ENCODE measurements at places on chromosomes 3 and 15. TPM values are rescaled to one million over a fixed set of nuclear protein-coding genes. Genes with fewer than 3 reads are reported as not detected.

DNA sequence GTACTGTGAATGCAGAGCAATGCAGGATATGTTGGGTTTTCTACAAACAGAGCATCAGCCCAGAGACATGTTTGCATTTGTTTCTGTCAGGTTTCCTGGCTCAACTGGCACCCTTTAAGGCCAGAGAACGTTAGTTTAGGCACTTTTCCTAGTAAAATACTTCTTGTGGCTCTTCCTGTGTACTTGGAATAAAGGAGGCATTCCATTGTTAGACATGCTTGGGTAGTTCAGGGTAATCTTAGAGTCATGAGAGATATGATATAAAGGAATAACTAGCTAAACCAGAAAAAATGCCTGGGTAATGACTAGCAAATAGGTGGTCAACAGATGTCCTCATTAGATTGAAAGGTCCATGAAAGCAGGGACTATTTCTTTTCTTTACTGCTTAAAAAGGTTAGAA lies 60.4 kb upstream of the RBM5 start:
- DNase-seq: no peak

DNA sequence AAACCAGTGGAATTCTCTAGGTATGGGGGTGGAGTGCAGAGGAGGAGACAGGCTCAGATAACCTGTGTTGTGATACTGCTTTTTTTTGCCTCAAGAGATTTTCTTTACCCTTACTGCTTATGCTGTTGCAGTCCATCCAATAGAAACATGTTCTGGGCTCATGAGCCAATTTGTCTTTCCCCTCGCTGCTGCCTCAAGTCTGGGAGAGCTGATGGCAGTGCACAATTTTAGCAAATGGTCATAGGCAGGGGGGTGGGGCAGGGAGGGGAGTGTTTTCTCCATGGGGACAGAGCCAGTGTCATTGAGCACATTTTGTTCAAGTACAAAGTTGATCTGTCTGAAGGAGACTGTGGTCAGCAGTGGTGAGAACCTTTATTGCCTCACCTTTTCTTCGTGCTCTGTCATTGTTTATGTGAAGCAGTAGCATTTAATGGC lies 134.9 kb downstream of the MBNL1 start:
- DNase-seq: no peak

DNA sequence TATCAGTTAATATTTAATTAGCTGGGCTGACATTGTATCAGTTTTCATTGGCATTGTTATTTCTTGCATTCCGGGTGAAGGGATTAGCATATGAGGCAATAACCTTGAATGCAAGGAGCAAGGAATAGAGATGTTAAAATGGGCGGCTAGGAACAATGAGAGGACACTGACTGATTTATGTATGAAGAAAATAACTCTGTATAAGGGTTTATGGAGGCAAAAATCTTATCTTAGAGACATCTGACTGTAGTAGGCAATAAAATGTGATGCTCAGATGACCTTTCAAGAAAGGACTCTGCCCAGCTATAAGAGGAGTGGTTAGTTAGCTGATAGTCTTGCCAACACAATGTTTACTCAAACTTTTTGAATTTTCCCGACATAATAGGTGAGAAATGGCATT lies 158.3 kb downstream of the EFHB start:
- DNase-seq: no peak

DNA sequence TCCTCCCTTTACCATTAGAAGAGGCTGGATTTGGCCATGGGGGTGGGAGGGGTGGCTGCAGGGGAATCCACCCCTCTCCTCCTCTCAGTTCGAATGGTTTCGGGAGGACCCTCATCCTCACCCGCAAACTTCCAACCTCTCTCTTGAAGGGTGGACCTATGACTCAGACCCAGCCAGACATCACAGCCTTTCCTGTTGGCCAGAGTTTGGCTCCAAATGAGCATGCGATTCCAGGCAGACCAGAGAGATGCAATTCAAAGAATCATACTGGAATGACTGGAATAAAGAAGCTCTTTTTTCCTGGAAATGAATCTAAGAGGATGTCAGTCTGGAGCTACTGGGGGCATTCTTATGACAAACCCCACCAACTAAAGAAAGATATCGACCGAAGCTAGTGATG lies 516.7 kb upstream of the MDFIC2 start:
- DNase-seq: no peak

DNA sequence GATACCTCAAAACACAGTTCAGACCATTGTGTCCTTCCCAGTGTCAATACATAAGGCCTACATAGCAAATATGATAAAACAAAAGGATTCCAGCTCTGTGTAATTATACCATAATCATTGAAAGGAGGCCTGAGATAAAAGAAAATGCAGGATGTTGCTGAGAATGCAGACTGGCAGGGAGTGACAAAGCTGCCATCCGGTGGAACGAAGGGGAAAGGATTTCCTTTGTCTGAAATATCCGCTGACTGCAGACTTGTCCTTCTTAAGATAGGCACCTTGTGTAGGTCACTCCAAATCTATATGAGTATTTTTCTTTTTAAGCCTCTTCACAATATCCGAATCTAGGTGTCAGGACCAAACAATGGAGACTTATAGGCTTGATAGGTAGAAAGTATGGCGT lies 108.0 kb downstream of the KCNH8 start:
- no peak for DNase-seq

LRRC15 gene
- total RNA-seq: 0.18 TPM

Data from H7 (cell line).